Heart left ventricle (tissue), 16 donors: ENCODE measurements at places on chromosomes 12 and 14. TPM values are rescaled to one million over a fixed set of nuclear protein-coding genes. Genes with fewer than 3 reads are reported as not detected.

Gene MMP17
- total RNA-seq = 0.28 TPM

Gene APAF1
- total RNA-seq = 11.6 TPM

Gene MEG3
- total RNA-seq = 11.7 TPM

Gene KRT8
- total RNA-seq = 210 TPM

Gene AICDA
- not detected for total RNA-seq

Gene SLCO1A2
- total RNA-seq = not detected

Gene SIX6
- total RNA-seq = not detected

Gene GLT8D2
- total RNA-seq = 18.7 TPM

Gene ACSS3
- 26.8 TPM for total RNA-seq

Gene PLEKHG3
- total RNA-seq = 17.8 TPM
